ENCODE measurements at places on chromosomes 5 and 9.

DNA sequence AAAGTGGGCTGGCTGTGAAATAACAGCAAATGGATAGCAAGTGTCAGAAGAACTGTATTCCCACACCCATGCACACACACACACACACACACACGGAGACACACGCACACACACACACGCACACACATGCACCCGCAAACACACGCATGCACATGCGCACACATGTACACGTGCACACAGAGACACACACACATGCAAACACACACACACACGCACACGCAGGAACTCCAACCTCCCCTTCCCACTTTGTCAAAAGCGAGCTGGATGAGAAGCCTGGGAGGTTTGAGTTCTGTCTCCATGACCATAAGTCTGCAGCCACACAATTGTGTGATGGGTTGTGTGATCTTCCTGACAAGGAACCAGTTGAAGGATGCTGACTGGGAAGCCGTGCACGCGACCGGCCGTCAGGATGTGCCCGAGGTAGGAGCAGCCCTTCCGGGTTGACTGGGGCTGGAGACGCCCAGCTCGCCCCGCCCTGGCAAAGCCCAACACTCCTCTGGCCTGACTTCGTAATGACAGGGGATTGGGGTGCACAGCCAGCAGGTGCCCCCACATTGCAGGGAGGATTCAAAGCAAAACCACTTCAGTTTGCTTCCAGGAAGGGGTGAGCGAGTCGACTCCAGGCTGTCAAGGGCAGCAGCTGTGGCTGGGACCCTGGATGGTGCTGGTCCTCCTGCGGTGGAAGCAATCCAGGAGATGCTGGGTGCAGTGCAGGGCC, 29.3 kb upstream of the NKD2 start:
- no peak for DNase-seq

DNA sequence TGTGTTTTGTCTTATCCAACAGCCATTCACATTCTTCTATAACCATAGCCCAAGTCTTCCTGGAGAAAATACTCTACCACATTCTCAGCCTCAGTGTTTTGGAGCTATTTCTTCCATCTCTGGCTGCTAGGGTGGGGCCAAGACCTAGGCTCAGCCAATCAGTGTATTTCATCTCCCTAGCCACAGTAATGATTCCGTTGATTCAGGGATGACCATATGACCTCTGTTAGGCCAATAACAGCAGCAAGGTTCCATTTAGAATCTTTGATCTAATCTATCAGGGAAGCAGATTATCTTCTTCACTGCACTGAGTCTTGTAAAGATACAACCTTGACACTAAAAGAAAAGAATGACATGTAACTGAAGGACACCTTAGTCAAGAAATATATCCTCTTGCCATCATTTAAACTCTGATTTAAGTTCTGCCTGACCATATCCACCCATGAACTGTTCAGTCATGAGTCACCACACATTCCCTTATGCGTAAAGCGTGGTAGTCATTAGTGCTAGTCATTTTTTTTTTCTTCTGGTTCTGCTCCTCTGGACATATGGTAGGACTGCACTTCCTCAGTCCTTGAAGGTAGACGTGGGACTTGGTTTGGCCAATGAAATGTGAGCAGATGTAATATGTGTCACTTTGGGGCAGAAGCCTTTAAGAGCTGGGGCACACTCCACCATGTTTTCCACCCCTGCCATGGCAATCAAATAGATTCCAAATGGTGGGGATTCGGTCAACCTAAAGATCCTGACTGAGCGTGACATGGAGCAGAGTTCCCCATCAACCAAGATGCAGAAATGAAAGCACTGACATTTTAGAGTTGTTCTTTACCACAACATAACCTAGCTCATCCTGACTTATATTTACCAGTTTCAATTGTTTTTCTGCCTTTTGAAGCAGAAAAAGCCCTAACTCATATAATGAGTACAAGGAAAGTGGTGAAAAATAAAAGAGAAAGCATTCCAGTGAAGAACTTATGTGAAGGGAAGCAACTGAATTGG, 12.7 kb upstream of the PRELID2 start:
- peak; percentile 93 for DNase-seq

DNA sequence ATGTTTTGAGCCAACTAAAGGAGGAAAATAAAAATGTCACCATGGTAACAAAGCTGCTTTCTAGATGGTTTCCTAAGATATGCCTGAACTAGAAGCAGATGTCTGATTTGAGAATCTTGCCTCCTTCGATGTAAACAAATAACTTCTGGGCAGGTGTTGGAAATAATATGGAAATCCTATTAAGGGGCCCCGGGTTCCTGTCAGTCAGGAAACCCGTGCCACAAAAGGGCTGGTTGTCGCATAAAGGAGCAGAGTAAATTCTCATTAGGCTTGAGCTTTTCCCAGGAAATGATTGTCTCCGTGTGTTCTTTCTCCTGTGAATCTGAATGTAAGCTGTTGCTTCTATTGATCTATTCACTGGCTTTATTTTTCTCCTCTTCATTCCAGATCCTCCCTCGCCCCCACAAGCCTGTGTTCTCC, 90.8 kb downstream of the TLE4 start:
- no peak for DNase-seq

- DNase-seq, result no peak
Measured at GRCh38 chr9:21751998-21752397, 50.4 kb upstream of the MTAP start.

DNA sequence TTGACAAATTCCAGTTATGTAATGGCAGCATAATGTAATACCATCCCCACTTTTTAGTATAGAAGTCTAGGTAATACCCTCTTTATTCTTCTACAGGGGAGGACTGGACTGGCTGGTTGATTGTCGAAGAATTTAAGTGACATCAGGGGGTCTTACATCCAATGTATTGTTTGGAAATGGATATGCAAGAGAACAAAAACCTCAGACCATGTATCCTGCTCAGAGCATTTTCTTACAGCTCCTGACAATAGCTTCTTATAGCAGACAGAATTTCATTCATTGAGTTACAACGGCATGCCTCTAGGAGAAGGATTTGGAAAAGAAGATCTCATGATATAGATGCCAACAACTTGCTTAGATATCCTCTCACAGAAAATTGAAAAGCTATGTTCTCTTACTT, 2032.3 kb downstream of the EFNA5 start:
- no peak for DNase-seq

GRCh38 chr5:13505326-13505725, 439.2 kb downstream of the DNAH5 start:
- DNase-seq, result no peak

DNA sequence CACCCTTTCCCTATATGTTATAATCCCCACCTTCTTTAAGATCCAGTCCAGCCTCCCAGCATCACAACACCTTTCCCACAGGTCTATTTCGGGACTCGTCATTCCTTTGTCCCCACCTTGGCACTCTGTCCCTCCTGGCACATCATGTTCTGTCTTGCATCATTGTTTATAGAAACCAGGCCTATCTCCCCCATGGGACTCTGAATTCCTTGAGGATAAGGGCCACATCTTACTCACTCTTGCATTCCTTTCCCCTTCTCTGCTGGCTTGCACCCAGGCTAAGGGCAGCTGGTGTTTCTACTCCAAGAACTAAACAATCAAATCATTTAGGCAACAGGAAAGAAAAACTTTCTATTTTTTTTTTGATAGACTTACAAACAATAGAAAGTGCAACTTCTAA, 205.7 kb downstream of the AGTPBP1 start:
- peak; percentile 87 for DNase-seq

DNA sequence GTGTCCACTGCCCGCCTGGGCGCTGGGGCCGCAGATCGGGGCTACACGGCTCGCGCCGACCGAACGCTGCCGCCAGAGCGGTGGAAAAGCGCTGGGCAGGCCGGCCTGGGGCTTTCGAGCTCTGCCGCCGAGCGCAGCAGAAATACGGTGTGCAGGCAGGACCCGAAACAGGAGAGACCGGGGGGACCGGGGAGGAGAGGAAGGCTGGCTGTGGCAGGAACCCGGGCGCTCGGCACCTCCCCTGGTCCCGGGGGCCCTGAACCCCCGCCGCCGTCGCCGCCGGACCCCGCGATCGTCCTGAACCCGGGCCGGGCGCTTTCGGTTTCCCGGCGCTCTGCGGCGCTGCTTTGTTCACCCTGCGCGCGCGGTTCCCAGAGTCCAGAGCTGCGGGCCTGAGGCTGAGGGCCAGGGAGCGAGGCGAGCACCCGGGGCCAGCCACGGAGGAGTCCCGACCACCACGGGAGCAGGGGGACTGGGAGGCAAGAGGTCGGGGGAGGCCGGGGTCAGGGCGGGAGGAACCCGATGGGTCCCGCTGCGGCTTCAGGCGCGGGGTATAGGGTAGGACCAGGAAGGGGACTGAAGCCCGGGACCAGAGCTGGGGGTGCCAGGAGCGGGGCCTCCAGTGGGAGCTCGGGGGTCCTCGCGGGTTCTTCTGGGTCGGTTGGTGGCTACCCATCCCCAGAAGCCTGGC, 12.0 kb downstream of the IRX2 start:
- DNase-seq, result no peak

All from fibroblast of mammary gland (primary cell).